ENCODE measurements at places on chromosomes 1 and 21. TPM values are rescaled to one million over a fixed set of nuclear protein-coding genes. Genes with fewer than 3 reads are reported as not detected.

DNA sequence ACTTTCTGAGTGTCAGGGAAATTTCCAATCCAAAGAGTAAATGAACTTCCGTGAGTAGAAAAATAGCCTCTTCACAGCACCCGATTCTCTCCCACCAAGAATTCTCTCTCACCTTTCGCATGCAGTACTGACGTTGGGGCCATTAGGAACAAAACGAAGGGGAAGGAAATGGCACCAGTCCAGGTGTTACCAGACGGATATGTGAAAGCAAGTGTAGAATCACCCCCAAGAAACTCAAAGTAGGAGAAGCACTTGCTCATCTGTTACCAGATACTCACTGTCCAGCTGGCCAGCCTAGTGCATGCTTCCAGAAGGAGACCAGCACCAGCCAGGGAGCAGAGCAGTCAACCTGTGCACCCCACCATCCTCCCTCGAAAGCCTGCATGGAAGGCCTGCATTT is 55.1 kb downstream of the ITPKB start:
- no peak for DNase-seq

Gene HPCAL4
- total RNA-seq: not detected

DNA sequence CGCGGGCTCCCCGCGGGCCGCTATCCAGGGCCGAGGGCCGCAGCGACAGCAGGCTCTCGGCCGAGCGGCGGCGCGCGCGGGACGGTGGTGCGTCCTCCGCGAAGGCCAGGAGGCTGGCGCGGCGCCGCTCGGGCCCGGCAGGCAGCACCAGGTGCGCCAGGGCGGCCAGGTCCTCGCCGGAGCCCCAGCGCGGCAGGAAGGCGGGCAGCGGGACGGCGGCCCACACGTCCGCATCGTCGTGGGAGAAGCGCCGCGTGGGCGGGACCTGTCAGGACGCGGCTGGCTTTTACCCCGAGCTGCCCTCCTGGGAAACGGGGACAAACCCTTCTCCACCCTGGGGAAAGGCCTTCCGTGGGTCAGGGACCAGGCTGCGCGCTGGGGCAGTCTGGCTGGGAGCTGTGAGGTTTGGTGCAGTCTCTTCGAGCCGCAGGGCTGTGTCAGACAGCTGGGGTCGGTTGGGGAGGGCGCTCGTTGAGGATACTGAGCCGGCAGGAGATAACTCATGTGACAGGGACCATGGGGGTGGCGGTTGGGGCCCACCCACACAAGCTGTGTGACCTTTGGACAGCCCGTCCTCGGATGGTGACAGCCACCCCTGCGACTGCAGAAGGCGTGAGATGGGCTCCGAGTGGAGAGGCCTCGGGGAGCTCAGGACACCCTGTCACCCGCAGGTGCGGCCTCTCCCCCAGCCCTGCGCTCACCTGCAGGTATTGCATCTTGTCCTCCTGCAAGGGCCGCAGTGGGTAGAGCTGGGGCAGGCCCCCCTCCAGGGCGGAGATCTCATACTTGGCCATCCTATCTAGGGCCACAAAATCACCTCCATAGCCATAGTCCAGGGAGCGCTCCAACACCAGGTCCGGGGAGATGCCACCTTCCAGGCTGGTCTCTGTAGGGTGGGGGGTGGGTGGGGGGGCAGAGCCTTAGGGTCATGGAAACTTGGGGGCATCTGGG is 6.0 kb downstream of the HES3 start:
- DNase-seq: no peak

- peak; percentile 47 for DNase-seq
Observed at GRCh38 chr1:158035976-158036583, 42.6 kb downstream of the KIRREL1 start.

- no peak for DNase-seq
Observed at GRCh38 chr1:27542463-27543273, 52.7 kb upstream of the WASF2 start.

DNA sequence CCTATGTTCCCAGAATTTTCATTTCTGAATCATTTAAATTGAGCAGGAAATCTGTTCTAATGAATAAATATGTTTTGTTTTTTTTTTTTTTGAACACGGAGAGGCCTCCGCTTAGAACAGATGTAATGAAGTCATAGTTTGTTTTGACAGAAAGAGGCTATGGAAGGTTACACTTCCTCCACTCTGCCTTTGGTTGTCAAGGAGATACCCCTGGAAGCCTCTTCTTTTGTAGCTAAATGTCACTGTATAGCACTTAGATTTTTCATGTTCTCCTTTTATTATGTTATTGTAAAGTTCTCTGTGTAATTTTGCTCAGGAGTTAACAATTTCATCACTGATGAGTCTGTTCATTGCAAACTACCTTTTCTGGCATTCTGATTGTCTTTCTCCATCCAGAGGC is 22.7 kb upstream of the GNG12 start:
- no peak for DNase-seq

DNA sequence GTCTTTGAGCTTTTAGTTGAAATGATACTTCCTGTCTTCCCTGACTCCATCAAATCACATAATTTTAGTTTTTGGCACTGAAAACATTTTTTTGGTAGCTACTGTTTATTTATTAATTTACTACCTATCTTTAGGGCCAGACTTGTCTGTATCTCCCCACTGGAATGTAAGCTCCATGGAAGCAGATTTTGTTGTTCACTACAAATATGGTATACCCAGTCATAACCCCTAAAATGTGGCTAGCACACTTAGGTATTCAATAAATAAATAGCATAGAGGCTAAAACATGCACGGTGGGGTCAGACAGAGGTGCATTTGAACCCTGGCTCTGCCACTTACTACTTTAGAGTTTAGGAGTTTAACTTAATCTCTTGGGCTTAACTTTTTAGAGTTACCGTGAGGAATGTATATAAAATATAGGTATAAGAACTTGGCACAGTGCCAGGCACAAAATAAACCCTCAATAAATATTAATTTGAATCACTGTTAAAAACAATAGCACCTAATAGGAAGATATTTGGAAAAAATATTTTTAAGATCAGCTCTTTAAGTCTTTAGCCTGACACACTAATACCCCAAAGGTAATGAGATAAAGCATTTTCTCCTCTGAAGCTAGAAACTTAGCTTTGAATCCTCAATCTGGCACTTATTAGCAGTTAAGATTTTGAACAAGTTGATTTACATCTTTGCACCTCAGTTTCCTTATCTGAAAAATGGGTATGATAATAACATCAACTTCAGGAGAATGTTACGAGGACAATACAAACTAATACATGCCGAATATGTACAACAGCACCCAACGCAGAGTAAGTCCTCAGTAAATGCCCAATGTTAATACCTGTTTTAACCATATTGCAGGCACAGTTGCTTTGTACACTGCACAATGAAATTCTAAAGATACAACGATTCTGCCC is 59.6 kb upstream of the HP1BP3 start:
- no peak for DNase-seq

Gene PLPP3
- 2.9 TPM for total RNA-seq

Gene TRIM62
- 15.7 TPM for total RNA-seq

Data from B cell (primary cell).